ENCODE measurements at places on chromosomes 4 and X. TPM values are rescaled to one million over a fixed set of nuclear protein-coding genes. Genes with fewer than 3 reads are reported as not detected.
A peak's percentile ranks its signal among the peaks of the same experiment; 100 is the strongest.

GRCh38 chr4:2254665-2255500 lies 7.0 kb downstream of the MXD4 start:
- DNase-seq, result no peak

DNA sequence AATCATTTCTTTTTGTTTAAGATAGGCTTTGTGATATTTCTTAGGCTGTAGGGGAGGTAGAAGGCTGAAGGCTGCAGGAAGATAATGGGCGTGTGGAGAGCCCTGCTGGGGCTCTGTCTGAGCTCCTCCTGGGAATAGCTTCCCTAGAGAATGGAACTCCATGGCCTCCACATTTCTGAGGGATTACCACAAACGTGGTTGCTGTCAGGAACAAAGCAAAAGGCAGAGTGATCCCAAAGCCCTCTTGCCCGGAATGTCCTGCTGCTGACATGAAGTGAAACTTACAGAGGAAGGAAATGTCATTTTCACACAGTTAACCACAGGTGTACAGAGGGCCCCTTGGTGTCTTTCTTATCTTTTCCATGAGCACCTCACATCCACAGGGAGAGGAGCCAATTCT lies 89.3 kb downstream of the DDIT4L start:
- peak; percentile 92 for DNase-seq

DNA sequence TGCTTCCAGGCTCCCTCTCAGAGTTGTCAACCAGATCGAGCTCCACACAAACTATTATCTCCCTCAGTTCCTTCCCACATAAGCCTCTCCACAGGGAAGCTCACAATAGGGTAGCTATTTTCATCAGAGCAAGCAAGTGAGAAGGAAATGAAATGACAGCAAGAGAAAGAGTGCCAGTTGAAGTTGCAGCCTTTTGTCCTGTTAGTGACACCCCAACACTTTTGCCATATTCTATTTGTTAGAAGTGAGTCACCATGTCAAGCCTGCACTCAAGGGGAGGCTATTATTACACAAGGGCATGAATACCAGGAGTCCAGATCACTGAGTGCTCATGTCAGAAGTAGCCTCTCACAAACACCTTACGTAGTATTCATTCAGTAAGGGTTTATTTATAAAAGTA lies 266.3 kb upstream of the NOCT start:
- DNase-seq, result no peak

DNA sequence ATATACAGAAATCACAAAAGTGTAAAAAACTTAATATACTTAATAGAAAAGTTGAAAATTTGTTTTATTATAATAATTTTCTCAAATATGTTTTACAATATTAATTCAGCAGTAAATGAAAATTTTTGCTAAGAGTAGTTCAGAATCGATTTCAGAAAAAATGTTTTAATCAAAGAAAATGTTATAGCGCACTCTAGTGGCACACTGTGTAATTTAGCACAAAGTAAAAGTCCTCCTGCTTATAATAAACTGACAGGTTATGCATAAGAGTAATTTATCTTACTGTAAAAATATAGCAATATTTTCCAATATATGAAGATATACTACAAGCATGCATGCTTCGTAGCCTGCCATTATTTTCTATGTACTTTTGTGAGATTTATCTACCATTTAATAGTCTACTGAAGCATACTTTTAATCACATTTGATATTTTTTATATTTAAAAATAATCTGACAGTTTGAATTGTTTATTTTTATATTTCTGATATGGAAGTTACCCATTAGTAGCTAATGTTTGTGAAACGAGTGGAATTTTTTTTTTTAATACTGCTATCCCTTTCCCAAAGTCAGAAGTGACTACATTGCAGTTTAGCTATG lies 217.9 kb upstream of the KLHL4 start:
- DNase-seq, result peak; percentile 19

- no peak for DNase-seq
Measured at GRCh38 chrX:79366556-79366872, 620 bp downstream of the ITM2A start.

DNA sequence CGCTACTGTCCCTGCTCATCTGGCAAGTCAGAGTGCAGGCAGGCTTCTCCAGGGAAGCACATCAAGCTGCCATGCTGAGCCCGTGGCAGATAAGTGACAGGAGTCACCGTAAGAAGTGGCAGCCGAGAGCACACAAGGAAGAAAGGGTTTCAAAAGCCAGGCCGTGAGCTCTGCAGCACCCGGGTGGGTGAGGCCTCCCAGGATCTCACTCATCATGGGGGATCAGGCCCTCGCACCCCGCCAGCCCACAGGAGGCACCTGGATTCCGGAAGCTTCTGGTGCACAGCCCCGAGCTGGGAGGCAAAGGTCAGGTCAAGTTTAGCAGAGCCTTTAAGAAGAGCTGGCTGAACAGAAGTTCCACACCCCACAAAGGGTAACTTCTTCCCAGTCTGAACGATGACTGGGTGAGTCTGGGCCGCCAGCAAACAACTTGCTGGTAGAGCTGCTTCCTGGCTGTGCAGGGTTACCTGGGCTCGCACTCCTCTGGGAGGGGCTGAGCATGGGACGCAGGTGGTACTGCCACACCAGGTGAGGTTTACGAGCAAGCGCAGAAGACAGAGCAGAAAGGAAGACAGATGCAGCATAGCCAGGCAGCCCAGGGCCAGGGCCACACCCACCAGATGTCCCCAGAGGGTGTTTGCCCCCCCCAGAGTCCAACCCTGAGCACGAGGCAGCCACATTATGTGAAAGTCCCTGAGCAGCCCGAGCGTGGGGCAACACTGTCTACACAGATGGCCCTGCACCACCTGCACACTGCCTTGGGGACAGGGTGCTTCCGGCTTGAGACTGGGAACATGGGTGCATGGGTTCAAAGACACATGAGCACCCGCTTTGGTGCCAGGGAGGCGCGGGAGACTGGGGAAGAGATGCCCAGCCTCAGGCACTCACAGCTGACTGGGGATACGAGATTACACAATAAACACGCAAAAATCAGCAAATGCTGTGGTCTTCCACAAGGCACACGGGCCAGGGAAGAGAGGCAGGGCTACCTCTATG lies 7.7 kb downstream of the CCNQ start:
- DNase-seq, result no peak

The AMTN gene
- total RNA-seq, result not detected

The STARD8 gene
- total RNA-seq, result 0.82 TPM

Measured in neural progenitor cell (in vitro differentiated cells).